Stimulated activated CD4-positive, alpha-beta T cell treated with anti-CD3 and anti-CD28 coated beads, Interleukin-15, amount 100 ng/mL, for 1 hour (primary cell): ENCODE measurements at places on chromosomes 13 and 19.

DNA sequence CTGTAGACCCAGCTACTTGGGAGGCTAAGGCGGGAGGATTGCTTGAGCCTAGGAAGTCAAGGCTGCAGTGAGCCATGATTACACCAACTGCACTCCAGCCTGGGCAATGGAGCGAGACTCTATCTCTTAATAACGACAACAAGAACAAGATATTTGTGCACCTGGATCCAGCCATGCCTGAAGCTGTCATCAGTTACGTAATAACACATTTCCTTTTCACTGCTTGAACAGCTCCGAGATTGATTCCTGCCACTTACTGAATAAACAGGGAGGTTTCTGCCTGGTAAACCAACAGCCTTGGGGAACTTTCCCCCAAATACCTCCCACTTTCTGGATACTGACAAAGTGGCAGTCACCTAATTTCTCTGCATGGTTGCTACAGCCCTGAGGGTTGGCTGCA is 5.4 kb downstream of the KANK2 start:
- DNase-seq = no peak

DNA sequence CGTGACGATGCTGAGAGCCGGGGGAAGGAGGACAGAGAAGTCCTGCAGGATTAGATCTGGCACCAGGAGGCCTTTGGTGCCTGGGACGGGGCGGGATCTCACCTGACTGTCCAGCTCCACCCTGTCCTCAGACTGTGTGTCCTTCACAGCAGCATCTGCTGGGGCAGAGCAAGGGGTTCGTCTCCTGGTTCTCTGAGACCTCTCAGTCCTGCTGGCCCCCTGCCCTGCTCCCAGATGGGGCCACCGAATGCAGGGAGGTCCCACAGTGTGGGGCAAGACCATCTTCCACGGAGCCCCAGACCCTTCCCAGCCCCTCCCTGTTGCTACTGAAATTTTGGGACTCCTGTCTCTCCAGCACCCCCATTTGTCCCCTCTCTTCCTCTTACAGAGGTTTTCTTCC is 4.5 kb downstream of the LILRB3 start:
- DNase-seq = no peak

DNA sequence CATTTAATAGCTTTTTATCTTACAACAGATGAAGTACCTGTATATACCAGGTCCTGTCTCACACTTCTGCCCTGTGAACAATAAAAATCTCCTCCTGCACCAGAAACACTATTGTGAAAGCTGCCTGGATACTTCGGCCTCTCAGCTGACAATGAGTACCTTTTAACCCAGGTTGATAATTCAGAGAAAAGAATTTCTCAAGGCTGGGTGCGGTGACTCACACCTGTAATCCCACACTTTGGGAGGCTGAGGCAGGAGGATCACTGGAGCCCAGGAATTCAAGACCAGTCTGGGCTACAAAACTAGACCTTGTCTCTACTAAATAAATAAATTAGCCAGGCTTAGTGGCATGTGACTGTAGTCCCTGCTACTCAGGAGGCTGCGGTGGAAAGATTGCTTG is 65.3 kb upstream of the TM9SF2 start:
- no peak for DNase-seq

GRCh38 chr19:7883105-7883504 is 5.2 kb upstream of the LRRC8E start:
- no peak for DNase-seq

DNA sequence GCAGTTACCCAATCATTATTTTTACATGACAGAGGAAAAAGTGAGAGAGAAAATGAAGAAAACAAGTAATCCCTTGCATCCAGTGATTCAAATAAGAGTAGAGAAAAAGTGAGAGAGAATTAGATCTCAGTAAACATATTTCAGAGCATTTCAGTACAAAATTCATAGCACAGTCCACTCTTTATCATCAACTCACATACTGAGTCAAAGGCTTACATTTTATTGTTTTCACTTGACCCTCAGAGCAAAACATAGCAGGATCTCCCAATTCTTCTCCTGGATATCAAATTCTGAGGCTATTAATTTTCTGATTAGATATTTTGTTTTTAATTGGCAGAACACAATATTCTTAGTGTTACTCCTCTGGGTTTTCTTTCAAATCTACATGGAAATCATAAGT is 1568.3 kb upstream of the PRR20A start:
- DNase-seq = no peak

GRCh38 chr19:9757544-9758501 is 10.7 kb downstream of the ZNF846 start:
- no peak for DNase-seq

- DNase-seq = no peak
These were observed 4.6 kb upstream of the PNMA8A start for GRCh38 chr19:46475986-46476385.

- DNase-seq = no peak
These were observed 11.2 kb downstream of the HAS1 start for GRCh38 chr19:51712461-51713081.

- no peak for DNase-seq
These were observed 44.6 kb downstream of the GJA3 start for GRCh38 chr13:20116213-20116612.

DNA sequence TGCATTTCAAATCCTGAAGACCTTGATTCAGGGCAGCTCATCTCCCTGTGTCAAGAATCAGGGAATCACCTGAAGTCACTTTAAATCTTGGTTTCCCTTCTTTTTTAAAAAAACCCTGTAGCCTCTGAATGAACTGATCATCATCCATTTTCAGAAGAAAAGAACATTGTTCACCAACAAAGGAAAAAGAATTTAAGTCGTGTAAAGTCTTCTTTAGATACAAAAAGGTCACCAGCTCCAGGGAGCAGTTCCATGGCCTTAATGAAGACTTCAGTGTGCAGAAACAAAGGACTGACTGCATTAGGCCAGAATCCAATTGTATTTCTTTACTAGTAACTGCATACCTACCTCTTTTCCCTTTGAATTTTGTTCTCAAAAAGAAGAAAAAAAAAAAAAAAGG is 245.0 kb downstream of the ABCC4 start:
- DNase-seq = no peak

GRCh38 chr13:69721631-69722030 is 386.0 kb upstream of the ATXN8OS start:
- DNase-seq = no peak

DNA sequence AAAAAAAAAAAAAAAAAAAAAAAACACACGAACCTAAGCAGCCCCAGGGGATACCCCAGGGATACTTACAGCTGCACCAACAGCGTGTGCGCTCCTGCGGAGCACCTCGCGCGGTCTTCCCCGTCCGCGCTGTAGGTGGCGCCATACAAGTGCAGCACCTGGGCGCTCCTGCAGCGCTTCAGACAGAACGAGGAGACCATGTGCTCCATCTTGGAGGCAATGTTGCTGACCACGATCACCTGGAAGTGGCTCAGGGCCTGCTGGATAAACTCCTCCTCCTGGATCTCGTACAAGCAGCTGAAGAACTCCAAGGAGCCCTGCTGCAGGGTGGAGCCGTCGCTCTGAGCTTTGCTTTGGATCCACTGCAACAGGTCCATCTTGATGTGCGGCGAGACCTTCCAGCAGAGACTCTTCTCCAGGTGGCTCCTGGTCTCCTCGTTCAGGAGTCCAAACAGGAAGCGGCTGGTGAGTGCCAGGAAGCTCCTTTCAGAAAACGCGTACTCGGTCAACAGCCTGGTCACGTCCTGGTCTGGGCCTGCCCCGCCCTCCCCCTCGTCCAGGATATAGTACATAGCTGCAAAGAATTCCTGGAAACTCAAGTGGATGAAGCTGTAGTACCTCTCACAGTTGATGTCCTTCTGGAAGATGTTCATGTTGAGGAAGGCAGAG is 14.5 kb downstream of the NLRP12 start:
- DNase-seq = no peak

DNA sequence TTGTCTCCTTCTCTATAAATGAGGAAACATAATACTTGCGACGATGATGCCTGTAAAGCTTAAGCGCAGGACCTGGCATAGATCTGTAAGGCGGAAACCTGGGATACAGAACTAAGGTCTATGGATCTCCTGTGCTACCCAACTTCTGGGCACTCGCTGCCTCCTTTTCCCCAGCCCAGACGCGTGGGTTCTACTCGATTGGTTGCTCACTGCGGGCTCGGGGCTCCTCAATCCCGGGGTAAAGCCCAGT is 615 bp upstream of the PSMC4 start:
- no peak for DNase-seq
